ENCODE measurements at places on chromosomes 12 and 14. TPM values are rescaled to one million over a fixed set of nuclear protein-coding genes. Genes with fewer than 3 reads are reported as not detected.

DNA sequence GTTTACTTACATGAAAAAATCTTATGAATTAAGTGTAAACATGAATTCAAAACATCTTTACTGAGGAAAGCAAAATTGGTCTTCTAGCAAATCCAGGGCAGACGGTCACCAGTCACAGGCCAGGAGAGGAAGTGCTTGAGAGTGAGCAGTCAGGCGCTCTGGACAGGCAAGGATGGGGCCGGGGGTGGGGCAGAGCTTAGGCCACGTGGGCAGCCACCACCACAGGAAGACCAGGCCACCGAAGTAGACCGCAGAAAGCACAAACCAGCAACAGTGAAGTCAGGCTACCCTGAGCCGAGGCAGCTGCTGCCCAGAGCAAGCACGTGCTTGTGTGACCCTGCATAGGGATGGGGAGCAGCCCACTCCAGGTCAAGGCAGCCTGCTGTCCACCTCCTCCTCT lies 33.5 kb downstream of the SLC6A12 start:
- H3K27me3 ChIP-seq = no peaks in the 10 kb centered on the region
- peak; percentile 68 for DNase-seq
- H3K4me1 ChIP-seq = peaks cover 6% of the 10 kb centered on the region

GRCh38 chr12:59452746-59453145 lies 143.1 kb upstream of the SLC16A7 start:
- DNase-seq = no peak
- H3K27me3 ChIP-seq = no peaks in the 10 kb centered on the region
- H3K4me1 ChIP-seq = no peaks in the 10 kb centered on the region
- no peak overlapping the region for H3K4me3 ChIP-seq

NAP1L1 gene
- 1,067 TPM for polyA plus RNA-seq

SERPINA9 gene
- not detected for polyA plus RNA-seq

GRCh38 chr14:58736606-58737005 lies 98.8 kb downstream of the DACT1 start:
- no peaks in the 10 kb centered on the region for H3K36me3 ChIP-seq
- peaks cover 13% of the 10 kb centered on the region for H3K4me1 ChIP-seq
- no peak for DNase-seq
- H3K27me3 ChIP-seq = no peaks in the 10 kb centered on the region
- H3K27ac ChIP-seq = no peak overlapping the region
- H3K4me3 ChIP-seq = no peak overlapping the region

DNA sequence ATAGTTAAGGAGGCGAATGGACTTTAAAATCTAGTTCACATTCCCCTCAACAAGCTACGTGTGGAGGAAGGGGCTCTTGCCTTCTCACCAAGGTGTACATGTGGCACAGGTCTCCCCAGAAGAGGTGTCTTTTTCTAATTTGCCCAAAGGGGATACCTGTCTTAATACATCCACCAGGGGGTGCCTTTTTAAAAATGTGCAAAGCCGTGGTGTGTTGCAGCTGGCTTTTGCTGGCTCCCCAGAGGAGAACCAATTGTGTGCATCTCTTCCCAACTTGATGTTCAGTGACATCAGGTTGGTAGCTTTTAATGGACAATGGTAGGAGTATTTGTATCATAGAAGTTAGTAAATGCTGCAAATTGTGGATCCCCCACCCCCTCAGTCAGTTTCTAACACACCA lies 33.8 kb downstream of the CREBL2 start:
- H3K27me3 ChIP-seq = no peaks in the 10 kb centered on the region
- no peaks in the 10 kb centered on the region for H3K4me1 ChIP-seq
- no peak for DNase-seq
- H3K36me3 ChIP-seq = no peaks in the 10 kb centered on the region

DNA sequence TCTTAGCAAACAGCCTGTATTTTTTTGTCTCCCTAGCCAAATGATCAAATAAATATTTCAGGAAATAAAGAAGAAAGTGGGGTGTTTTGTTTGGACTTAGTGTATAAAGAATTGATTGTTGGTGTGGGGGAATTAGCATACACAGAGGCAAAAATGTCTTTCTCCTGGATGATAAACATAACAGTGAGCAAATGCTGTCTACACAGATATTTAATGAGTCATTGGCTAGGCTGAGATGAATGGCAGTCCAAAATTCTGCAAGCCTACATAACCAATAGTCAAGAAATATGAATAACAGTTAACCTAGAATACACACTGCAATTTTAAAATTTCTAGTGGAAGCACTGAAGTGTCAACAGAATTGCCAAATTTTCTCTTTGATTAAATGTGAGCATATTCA lies 35.8 kb downstream of the MYF5 start:
- H3K27me3 ChIP-seq = no peaks in the 10 kb centered on the region
- no peak overlapping the region for H3K27ac ChIP-seq
- no peak overlapping the region for H3K4me3 ChIP-seq
- no peaks in the 10 kb centered on the region for H3K36me3 ChIP-seq
- DNase-seq = no peak
